ENCODE measurements at places on chromosomes 2 and 18.

DNA sequence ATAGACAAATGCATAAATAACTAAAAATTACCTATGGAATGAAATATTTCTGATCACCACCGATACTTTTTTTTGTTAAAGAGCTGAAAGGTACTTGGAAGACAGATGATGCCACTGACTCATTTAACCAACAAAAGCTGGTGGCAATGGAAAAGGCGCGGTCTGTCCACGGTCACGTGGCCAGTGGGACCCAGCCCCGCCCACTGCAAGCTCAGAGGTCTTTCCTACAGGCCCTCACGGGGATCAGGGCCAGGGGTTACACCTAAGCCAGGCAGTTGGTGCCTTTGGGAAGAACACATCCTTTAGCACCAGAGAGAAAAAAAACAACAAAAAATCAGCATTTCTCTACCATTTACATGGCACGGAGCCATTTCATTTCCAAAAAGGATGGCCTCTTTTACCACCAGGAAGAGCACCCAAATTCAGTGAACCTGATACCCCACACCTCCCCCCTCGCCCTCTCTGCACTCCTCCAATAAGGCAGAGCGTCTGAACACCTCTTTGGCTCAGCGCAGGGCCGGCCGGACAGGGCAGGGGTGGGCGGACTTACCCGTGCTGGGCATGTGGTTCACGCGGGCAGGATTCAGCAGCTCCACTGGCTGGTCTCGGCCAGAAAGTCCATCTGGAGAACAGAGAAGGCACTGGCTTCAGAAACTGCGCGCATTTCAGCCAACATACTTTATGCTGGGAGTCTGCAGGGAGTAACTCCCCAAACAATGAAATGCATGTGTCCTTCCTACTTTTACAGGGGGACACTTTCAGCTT, 164.6 kb downstream of the HDAC4 start:
- no peak for DNase-seq

GRCh38 chr2:36406296-36406695, 50.7 kb downstream of the CRIM1 start:
- DNase-seq = no peak

GRCh38 chr2:212197776-212198175, 340.8 kb downstream of the ERBB4 start:
- DNase-seq = no peak

GRCh38 chr2:54191361-54192135, 64.5 kb downstream of the TSPYL6 start:
- DNase-seq = no peak

DNA sequence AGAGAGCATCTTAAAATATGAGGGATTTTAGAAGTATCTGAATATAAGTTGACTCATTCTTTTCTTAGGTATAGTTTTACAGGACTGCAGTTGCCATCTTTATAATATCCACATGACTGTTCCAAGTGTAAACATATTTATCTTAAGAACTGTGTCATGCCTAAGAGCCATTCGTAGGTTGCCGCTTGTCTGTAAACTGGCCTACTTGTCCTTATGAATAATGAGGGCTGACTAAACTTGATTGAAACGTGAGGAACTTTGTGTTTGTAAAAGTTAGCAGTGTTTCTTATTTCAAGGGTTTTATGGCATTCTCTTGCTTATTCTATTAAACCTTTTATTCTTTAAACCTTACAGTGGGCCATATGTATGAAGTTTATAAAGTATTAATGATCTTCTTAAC, 99.6 kb downstream of the MAP3K20 start:
- DNase-seq = no peak

DNA sequence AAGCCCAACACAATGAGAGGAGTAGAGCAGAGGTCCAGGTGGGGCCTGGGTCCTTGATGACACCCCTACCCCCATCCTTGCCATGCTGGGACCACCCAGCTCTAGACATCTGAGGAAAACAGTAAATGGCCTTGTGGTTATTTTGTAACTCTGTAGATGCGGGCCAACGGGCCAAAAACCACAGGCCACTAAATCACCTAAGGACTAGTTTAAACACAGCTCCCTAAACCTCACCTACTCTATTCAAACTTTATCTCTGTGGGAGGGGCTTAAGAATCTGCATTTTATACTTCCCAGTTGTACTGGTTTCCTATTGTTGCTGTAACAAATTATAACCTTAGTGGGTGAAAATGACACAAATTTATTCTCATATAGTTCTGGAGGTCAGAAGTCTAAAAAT, 19.0 kb upstream of the SERTAD2 start:
- DNase-seq = no peak

GRCh38 chr2:44769349-44770011, 172.0 kb upstream of the SIX3 start:
- DNase-seq = no peak

- DNase-seq = peak; percentile 63
Observed at GRCh38 chr18:67417864-67418523, 98.5 kb downstream of the DSEL start.

DNA sequence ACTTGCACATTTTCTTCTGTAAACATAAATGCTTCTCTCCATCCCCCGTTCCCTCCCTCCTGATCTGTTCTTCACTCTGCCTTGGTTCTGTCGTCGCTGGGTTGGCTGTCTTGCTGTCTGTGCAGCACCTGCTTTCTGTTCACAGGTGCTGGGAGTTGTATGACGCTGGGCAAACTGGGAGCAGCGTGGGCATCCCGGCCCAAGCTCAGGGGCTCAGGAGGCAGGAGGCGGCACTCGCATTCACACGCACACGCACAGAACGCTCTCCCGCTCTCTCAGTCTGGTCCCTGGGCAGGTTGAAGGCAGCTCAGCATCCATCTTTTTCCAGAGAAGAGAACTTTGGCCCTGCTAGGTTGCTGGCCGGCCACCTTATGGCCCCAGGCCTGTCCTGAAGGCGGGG, 55.7 kb downstream of the GBX2 start:
- no peak for DNase-seq

DNA sequence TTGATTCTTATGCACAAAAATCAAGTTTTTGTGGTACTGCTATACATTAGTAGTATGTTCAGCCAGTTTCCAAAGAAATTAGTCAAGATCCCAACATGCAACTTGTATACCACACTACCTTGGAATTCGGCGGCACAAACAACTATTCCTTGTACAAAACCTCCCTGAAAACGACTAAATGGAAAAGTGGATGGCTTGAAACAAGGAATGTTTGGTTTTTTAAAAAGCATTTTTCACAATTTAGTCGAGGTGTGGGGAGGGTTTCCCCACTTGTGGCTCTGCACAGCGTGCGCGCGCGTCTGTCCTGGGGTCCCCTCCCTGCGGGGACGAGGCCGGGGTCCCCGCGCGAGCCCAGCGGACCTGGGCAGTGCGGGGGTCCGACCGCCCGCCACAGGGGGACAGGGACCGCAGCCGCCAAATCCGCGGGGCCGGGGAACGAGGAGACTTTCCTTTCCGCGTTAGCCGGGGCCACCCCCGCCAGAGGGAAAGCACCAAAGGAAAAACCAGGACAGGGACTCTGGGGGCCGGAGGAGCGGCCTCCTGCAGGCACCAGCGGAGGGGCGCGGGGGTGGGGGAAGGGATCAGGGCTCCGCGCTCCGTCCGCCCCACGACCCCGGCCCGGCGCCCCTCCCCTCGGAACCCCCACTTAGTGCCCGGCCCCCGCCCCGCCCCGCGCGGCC, 534 bp upstream of the SOCS6 start:
- no peak for DNase-seq

DNA sequence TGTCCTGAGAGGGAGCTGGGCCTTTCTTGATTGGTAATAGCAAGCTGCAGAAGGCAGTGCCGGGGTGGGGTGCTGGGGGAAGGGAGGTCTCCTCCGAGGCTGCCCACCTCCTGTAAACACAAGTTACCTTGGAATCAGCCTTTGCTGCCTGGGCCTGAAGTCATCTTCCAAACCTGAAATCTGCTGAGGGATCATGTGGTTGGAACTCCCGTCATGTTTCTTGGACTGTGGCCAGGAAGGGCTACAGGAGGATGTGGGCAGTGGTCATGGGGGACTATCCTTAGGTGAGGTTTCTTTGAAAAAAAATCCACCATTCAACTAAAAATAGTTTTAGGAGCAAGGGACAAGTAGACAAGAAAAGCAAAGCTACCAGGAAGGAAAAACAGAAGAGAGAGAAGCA, 74.2 kb downstream of the CDK15 start:
- no peak for DNase-seq

- DNase-seq = no peak
Observed at GRCh38 chr2:208356846-208357574, 49.6 kb upstream of the PTH2R start.

GRCh38 chr2:144170179-144170578, 349.7 kb downstream of the ZEB2 start:
- DNase-seq = no peak

All from activated CD4-positive, alpha-beta T cell treated with anti-CD3 and anti-CD28 coated beads, Interleukin-10, Interleukin-2, amounts not matched to agents 100 ng/mL and 50 ng/mL, durations not matched to agents 16 hours and 8 hours (primary cell).